ENCODE measurements at places on chromosomes 7 and 10.

DNA sequence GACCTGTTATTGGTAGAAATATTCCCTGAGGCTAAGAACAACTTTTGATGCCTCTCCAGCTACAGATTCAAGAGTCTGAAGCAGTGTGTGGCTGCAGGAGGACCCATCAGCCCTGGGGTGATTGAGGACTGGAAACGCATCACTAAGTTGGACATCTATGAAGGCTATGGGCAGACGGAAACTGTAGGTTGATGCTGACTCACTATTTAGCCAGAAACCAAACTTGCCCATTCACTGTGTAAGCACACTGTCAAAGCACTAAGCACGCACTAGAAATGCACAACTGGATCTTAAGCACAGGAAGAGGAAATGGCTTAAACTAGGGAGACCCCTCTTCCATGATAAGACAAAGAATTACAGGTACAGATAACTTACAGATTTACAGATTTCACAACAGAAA, 20.8 kb downstream of the ACSM6 start:
- no peak for DNase-seq

DNA sequence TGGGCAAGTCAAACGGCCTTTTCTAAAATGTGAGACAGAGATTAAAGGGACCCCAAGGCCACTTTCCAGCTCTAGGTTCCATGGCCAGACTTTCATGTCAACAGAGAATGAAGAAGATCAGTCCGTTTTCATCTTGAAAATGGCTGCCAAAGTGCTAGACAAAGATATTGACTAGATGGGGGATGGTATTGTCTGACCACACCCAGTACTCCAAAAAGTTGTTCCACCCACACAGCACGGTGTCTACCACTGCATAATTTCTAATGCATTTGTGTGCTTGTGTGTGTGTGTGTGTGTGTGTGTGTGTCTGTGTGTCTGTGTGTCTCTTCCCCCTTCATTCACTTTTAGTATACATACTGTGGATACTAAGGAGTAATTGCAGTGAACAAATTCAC, 1.3 kb downstream of the COL1A2 start:
- no peak for DNase-seq

- no peak for DNase-seq
Observed at GRCh38 chr7:155469-155900, 36.9 kb upstream of the FAM20C start.

GRCh38 chr7:155356323-155357105, 58.8 kb downstream of the INSIG1 start:
- DNase-seq = no peak

DNA sequence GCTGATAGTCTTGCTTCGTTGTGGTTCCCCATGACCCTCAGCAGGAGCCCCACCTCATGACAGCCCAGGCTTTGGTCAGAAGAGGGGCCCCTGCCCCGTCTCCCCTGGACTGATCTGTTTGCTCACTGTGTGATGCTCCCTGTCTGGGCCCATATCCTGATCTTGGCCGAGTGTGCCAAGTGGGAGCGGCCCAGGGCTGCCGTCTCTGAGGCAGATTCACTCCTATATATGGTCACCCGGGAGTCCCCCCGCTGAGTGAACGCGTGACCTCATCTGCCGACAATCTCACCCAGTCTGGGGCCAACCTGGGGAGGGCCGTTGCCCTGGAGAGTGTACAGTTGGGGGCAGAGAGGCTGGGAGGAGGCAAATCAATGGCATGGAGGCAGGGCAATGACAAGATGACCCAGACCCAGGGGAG, 34.5 kb downstream of the PPIF start:
- DNase-seq = no peak

All from activated CD8-positive, alpha-beta memory T cell treated with anti-CD3 and anti-CD28 coated beads for 1 hour (primary cell).